ENCODE measurements at places on chromosomes 3 and 15. TPM values are rescaled to one million over a fixed set of nuclear protein-coding genes. Genes with fewer than 3 reads are reported as not detected.

The POPDC2 gene
- total RNA-seq: 0.09 TPM

The DOCK3 gene
- under 0.01 TPM for total RNA-seq

The LEKR1 gene
- total RNA-seq: 0.09 TPM

The LRRC2 gene
- total RNA-seq: under 0.01 TPM

The SPTBN5 gene
- total RNA-seq: 10.5 TPM

The CFAP92 gene
- not detected for total RNA-seq

The PRTG gene
- 1.4 TPM for total RNA-seq

The AP4E1 gene
- 7.5 TPM for total RNA-seq

The TMIE gene
- total RNA-seq: 0.19 TPM

The TNFAIP8L3 gene
- 29.9 TPM for total RNA-seq

The TUSC7 gene
- total RNA-seq: not detected

The DAPK2 gene
- 3.2 TPM for total RNA-seq

The PLS1 gene
- 1.5 TPM for total RNA-seq

The CAMP gene
- total RNA-seq: not detected

The GOLGA6A gene
- total RNA-seq: not detected

The GALNT15 gene
- total RNA-seq: 1.2 TPM

The TIMP4 gene
- total RNA-seq: 0.09 TPM

The RASL12 gene
- total RNA-seq: 0.09 TPM

The COL6A5 gene
- total RNA-seq: not detected

The SHC4 gene
- 0.54 TPM for total RNA-seq

The KCNH8 gene
- total RNA-seq: not detected

The DLEC1 gene
- not detected for total RNA-seq

The TGM5 gene
- not detected for total RNA-seq

The NANOGP8 gene
- total RNA-seq: not detected

The CCR8 gene
- total RNA-seq: not detected

The EHD4 gene
- 152 TPM for total RNA-seq

The CHRM5 gene
- under 0.01 TPM for total RNA-seq

The GPR149 gene
- total RNA-seq: not detected

The FANCD2OS gene
- total RNA-seq: not detected

The CILP gene
- total RNA-seq: not detected

The TMEM266 gene
- not detected for total RNA-seq
